Stimulated activated CD4-positive, alpha-beta T cell treated with anti-CD3 and anti-CD28 coated beads, Interleukin-15, amount 100 ng/mL, for 48 hours (primary cell): ENCODE measurements at places on chromosomes 4 and X.

DNA sequence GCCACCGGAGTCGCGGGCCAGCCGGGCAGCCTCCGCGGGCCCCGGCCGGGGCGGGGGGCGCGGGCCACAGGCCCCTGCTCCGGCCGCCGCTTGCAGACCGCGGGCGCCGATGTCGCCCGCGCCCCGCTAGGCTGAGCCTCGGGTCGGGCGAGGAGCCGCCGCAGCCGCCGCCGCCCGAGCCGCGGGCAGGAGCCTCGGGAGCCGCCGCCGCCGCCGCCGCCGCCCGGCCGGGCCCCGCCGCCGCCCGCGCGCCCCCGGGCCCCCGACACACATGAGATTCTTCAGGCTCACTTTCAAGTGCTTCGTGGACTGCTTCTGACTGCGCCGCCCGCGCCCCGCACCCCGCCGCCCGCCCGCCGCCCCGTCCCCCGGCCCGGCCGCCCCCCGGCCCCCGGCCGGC, 345 bp downstream of the SLC6A8 start:
- DNase-seq, result no peak

GRCh38 chrX:115177932-115178331, 11.3 kb upstream of the RBMXL3 start:
- no peak for DNase-seq

- DNase-seq, result no peak
Measured at GRCh38 chr4:3077796-3078195, 3.3 kb downstream of the HTT start.

- DNase-seq, result no peak
Measured at GRCh38 chr4:77124576-77124975, 32.4 kb upstream of the CCNG2 start.

- no peak for DNase-seq
Measured at GRCh38 chr4:151627491-151627890, 133.3 kb downstream of the GATB start.

GRCh38 chrX:22105231-22105630, 73.1 kb downstream of the PHEX start:
- DNase-seq, result no peak

DNA sequence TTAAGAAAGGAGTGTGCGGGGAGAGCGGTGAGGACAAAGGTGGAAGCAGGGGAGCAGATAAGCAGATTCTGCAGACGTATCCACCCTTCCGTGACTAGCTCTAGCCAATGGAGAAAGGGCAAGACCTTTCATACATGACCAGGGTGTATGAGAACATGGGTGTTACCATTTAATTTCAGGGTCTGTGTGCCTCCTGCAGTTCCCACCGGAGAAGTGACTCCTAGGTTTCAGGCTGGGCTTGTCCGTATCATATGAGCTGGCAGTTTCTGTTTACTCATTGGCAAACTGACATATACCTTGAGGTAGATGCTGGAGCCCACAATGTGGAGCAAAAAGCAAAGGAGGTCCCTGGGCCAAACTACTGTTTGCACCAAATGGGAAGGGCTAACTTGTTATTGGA, 6.8 kb downstream of the RBM47 start:
- no peak for DNase-seq

- DNase-seq, result no peak
Measured at GRCh38 chrX:117743469-117744251, 372.9 kb downstream of the KLHL13 start.

DNA sequence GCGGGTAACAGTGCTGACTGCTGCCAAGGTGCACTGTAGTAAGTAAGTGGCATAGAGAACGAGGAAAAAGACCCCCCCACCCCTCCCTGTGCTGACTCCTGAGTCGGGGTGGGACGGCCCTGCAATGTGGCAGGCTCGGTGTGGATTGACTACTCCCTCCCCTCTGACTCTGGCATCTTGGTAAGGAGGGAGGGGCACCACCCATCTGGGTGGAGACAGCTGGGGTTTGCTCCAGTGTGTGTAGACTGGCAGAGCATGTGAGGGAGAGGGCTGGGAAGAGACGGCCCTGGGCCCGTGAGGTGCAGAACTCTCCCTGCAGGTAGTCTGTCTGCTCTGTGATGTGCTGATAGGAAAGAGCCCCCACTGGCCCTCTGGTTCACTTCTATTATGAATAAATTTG, 31.0 kb downstream of the NSG1 start:
- no peak for DNase-seq

- DNase-seq, result no peak
Measured at GRCh38 chr4:82957045-82957444, 53.6 kb downstream of the LIN54 start.

DNA sequence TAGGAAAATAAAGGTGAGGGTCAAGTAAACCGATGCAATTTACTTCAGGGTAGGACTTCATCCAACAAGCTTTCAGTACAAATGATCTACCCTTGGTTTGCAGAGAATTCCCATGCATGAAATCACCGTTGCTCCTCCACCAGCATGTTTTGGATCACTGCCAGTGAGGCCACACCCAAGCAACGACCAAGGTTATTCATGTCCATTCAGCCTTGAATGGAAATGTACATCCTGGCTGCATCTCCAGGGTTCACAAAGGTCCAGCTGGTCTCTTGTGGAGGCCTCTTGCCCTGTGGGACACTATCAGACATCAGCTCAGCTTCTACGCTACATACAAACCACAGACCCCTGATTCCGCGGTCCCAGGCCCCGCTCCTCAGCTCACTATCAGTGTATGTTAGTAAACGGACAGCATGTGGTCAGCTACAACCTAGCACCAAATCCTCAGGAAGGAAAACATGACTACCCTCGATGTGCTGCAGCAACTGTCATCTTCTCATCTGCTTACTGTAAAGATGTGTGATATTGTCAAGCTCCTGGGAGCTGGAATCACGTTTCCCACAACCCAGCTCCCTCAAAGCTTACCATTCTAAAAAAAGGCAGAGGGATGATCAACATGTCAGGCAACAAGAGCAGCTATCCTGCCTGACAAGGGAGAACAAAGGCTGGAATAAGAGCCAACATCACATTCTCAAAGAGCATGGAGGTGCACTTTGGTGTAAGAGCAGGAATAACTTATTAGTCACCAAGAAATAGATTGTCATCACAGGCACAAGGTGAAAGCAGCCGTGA, 4.9 kb downstream of the LYAR start:
- DNase-seq, result no peak

- no peak for DNase-seq
Measured at GRCh38 chrX:120302434-120302833, 8.8 kb downstream of the TMEM255A start.

GRCh38 chr4:190014771-190015537, 12.1 kb downstream of the FRG2 start:
- DNase-seq, result no peak

DNA sequence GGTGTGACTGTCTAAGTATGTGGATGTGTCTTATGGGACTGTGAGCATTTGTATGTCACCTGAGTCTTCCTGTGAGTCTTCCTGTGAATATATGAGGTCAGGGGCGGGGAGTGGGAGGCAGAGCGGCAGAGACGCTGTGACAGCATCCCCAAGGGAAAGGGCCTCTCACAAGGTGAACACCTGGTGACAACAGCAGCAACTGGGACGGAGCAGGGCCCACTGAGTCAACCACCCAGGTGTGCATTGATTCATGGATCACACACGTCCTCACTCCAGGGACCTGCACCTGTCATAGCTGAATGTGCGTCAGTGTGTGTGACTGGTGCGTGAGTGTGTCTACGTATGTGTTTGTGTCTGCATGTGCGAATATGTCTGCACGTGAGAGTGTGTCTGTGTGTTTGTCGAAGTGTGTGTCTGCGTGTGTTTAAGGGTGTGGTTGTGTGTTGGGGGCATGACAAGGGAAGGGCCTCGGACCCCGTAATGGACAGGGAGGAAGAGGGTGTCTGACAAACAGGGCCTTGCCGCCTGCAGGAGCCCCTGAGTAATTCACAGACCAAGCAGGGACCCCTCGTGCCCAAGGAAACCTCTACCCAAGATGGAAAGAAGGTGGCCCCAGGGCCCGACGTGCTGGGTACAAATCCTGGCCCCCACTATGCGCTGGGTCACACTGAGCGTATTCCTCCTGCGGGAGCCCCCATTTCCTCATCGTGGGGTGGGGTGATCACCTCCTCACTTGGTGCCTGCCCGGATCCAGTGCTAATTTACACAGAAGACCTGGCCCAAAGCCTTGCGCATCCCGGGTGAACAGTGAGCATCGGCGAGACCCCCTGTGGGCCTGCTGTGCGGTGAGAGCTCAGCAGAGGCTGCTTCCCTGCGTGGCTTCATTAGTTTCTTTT, 76.7 kb downstream of the ABLIM2 start:
- no peak for DNase-seq

DNA sequence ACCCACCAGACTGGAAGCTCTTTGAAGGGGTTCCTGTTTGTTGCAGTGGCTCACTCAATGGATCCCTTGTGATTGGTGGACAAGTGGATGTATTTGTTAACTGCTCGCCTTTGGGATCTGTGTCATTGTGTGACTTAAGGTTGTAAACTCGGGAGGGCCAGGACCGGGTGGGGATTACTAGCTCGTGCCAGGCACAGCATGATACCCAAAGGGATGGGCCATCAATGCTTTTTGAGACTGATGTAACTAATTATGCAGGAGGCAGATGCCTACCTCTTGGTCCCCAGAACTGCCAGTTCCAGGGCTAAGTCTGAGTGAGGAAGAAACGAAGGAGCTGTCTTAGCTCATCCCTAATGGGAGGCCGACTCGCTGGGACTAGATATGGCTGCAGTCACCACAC, 27.7 kb downstream of the UTP14A start:
- DNase-seq, result no peak

DNA sequence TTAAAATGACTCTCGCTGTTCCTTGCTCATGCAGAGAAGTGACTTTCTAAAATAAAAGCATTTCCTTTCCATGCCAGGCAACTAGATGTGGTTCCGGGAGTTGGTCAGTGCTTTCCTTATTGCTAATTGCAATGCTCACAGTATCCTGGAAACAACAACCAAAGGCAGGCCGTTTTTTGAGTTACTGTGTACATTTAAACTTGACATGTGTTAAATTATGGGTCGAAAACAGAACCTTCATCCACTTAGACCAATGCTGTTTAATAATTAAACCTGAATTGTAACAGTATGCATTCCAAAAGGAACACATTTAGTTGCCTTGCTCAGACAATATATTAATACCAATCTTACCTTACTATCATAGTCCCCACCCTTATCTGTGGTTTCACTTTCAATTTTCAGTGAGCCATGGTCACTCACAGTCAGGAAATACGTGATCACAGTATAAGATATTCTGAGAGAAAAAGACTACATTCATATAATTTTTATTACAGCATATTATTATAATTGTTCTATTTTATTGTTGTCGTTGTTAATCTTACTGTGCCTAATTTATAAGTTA, 102.6 kb downstream of the HS6ST2 start:
- no peak for DNase-seq

DNA sequence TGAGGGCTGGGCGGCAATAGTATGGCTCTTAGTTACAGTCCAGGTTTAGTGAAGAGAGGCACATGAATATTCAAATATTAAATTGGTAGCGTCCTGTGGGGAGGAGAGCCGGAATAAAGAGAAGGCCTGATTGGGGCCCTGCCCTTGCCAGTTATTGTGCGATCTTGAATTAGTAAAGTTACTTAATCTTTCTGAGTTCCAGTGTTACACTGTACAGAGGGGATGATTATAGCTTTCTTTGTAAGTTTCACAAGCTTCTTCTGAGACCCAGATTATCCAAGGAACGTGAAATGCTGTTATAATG, 1.2 kb downstream of the METAP1 start:
- DNase-seq, result no peak

DNA sequence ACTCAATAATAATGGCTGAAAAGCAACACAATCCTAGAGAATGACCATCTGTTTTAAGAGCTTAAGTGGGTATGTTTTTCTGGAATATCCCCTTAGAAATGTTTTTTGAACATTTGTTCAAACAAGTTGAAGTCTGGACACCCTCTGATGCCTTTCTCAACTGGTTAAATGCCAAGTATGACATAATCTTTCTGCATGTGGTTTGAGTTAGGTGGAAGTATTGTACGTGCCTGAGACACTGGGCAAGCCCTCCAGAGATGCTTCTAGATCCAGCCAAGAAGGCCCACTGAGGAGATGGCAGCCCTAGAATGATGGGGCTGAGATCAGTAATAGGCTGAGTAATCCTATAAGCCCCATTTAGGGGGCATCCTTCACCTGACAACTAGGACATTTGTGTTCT, 493.1 kb downstream of the MAGEE1 start:
- no peak for DNase-seq

DNA sequence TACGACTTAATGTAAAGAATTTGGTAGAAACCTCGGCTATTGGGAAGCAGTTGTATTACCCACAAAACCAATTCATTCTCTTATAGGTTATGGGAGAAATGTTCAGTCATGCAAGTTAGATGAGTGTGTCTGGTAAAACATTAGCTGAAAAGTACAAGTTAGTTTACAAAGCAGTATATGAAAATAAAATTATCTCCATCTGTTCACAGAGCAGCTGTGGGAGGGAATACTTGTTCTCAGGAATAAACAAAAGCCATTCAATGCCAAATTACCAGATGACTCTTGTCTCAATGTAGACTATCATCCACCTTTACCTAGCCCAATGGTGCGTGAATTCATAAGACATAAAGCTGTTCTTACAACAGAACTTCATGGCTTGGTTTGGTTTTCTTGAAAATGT, 28.6 kb downstream of the STAP1 start:
- no peak for DNase-seq

GRCh38 chr4:33628296-33628695, 2616.0 kb downstream of the ARAP2 start:
- no peak for DNase-seq

- DNase-seq, result no peak
Measured at GRCh38 chrX:50456712-50457484, 13.7 kb downstream of the DGKK start.

DNA sequence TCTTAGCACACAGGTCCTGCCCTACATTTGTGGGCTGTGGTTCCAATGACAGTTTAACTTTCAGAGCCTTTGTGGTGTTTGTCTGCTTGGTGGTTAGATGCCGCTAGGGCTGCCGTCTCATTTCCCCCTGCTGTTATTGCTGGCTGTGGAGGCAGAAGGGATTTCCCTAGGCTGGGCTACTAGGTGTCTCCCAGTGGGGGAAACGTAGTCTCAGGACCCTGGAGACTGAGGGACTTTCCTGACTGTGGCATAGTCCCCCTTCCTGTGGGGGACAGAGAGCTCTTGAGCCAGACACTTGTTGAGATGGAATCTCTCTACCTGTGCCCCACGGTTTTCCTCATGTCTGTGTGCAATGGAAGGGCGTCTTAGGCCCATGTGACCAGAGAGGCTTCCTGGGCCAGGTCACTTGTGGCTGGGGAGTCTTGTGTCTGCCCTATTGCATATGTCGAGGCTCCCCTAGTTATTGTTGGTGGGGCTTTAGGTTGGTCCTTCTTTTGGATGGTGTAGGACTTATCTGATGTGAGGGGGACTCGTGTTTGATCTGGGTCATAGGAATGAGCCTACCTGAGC, 68.2 kb downstream of the ARHGAP10 start:
- DNase-seq, result peak; percentile 24
